ENCODE measurements at places on chromosomes 2 and 18.

DNA sequence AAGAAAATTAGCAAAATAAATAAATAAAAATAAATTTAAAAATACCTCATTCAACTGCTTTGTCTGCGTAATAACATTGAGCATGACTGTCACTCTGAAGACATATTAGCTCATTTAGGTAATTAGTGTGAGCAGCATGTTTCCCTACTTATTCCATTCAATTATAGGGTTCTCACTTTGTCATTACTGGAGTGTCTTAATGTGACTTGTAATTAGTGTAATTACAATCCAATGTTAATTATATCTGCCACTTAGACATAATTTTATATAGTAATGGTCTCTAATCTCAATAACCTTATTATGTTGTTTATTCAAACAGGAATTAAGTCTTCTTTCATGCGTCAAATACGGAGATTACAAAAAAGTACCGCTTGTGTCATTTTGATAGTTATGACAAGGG, 893.9 kb upstream of the ACVR2A start:
- no peak for DNase-seq

DNA sequence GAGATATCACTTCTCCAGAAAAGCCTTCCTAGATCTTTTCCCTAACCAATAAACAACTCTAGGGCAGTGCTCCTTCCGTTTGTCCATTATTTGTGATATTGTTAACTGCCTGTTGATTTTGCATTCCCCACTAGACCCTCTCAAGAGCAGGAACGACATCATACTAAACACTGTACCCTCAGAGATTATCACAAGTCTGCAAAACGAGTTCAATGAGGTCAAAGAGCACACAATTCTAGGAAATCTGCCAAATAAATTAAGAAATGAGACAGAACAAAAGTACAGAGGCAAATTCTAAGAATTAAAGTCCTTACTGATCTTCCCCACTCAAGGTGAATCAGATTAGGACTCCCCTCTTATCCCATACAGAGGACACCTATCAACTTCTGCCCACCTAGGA, 7.6 kb downstream of the RTTN start:
- DNase-seq: no peak

DNA sequence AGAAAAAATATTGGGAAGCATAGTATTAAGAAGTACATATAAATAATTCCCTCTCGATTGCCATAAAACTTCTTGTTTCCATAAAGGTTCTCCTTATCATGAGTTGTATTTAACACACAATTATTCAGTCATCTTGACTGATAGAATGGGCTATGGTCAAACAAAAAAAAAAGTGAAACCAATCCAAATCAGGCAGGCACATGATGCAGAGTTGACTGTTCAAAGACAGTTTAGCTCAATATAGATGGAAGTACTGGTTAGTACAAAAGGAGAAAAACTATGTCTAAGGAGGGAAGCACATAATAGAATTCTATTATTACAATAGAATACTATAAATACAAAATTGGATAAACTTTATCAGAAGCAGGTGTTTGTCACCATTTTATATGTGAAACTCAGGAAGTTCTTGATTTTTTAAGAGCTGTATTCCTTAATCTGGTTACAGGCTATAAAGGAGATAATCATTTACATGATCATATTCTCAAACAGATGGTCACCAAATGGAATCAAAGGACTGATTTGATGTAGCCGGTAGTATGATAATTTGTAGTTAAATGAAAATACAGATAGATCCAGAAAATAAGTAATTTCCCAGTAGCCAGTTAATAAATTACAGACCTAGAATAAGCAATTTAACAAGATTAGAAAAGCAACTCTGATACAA, 18.2 kb upstream of the CALCRL start:
- DNase-seq: no peak

DNA sequence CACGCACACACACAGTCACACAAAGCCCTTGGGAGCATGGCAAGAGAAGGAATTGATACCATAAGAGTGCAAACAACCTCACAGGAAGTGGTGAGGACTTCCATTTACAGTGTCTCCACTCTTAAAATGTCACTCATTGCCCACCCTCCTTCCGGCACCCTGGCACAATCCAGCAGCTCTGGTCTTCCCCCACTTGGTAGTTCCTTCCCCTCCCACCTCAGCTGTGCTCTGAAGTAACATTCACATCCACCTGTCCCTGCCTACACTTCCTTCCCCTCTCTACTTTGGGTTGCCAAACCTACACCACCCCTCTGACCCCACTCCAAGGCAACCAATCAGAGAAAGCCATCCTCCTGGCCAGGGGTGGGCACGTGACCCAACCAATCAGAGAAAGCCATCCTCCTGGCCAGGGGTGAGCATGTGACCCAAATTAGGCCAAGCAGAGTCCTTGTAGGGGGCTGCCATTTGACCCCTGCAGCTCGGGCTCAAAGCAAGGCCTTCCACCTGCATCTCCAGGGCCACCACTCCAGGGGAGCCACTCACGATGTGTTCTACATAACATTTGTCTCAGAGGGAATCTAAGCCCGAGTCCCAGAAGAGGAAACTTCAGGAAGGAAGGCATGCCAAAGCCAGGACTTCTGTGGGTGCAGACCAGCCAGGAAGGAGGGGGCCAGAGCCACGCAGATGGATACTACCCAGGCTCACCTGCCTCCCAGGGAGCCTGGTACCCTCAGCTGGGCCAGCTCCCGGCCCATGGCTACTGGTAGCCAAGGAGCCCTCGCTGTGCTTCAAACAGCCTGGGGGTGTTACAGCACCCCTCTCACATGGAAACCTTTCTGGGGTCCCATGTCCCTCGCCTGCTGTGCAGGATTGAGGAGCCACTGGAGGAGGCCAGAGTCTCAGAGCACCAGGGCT, 21.2 kb downstream of the CYP26B1 start:
- no peak for DNase-seq

DNA sequence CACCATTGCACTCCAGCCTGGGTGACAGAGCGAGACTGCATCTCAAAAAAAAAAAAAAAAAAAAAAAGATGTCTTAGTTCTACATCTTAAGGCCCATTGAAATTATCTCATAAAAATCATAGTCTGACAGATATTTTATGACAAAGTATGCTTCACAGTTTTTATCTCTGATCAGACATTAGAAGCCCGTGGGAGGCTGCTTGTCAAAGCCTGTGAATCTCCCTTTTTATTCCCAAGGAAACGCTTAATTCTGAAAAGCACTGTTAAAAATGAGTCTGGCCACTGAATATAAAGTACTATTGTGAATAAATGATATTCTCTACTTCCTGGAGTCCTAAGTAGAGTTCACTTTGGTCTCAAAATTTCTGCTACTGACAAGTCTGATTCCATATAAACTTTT, 71.1 kb downstream of the ZDBF2 start:
- no peak for DNase-seq

All from heart left ventricle (tissue), 16 donors.